ENCODE measurements at places on chromosomes 12 and 14. TPM values are rescaled to one million over a fixed set of nuclear protein-coding genes. Genes with fewer than 3 reads are reported as not detected.

GRCh38 chr12:109052097-109052413 lies 321 bp upstream of the USP30 start:
- no peak for DNase-seq

- DNase-seq: peak; percentile 30
Observed at GRCh38 chr12:75208856-75209811, 505 bp downstream of the KCNC2 start.

DNA sequence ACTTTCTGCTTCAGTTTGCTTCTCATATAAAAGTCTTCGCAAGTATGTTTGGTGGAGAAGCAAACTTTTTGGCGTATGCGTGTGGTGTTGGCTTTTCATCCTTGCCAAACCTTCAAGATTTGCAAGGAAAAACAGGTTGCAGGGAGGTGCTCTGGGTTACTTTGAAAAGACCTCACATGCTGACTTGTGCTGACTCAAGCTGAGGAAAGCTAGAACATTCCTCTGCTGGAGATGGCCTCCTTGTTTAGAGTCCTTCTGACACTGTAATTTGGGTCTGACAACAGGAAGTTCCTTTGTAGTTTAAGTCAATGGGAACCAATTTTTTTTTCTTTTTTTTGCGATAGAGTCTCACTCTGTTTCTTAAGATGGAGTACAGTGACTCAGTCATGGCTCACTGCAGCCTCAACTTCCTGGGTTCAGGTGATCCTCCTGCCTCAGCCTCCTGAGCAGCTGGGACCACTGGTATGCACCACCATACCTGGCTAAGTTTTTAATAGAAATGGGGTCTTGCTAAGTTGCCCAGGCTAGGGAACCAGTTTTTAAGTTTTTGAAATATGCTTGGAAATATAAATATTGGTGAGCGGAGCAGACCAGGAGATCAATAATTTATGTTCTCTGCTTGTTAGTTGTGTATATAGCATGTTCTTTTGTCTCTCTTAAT lies 2.6 kb upstream of the ACACB start:
- no peak for DNase-seq

The INHBE gene
- 1.8 TPM for total RNA-seq

The GPR137C gene
- 1.8 TPM for total RNA-seq

DNA sequence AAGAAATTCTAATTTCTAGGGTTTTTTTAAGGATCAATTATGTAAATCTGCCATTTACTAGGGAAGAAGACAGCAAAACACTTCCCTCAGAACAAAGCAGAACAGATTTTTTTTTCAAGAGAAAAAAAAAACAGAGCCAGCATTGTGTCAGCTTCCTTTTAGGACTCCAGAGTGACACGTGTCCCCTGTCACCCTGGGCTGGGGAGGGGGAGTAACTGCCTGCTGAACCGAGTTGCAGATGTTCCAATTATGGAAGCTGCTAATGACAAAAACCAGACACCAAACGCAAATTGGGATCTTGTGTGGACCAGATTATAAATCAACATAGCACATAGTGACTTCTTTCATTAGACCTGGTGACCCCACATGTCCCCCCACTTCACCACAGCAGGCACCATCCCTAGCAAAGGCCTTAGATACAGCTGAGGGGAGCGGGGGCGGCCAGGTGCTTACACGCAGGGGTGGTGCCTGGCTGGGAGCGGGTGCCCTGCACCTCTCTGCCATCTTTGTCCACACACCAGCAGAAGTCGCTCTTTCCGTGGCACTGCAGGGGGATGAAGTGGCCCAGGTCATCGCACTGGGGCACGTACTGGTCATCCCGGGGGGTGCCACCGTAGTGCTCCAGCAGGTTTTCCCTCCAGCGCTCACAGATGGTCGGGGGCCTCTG lies 25.4 kb downstream of the RTRAF start:
- DNase-seq: no peak

DNA sequence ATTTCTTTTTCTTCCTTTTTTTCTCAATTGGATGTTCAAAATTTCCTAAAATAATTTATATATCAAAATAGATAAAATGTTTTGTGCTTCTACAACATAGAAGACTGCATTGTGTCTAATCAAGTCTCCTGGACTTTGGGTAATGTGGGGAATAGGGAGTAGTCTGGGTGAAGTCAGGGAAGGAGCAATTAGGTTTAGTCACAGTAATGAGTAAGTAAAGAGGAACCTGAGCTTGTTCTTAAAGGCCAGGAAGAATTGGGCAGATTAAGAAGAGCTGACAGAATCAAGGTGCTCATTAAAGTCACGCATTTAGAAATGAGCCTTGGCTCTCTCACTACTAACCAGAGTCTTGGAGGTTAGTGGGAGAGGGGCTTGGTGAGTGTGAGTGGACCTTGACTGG lies 233.3 kb upstream of the SSTR1 start:
- DNase-seq: no peak

- no peak for DNase-seq
Observed at GRCh38 chr12:120416490-120417216, 21.3 kb upstream of the COX6A1 start.

GRCh38 chr14:69647213-69647612 lies 35.8 kb downstream of the SUSD6 start:
- DNase-seq: no peak

Data from muscle of leg (tissue), 16 donors.